ENCODE measurements at places on chromosomes 11 and 22. TPM values are rescaled to one million over a fixed set of nuclear protein-coding genes. Genes with fewer than 3 reads are reported as not detected.

Gene SLCO2B1
- total RNA-seq: under 0.01 TPM

Gene C11orf16
- not detected for total RNA-seq

Gene SFI1
- 10.0 TPM for total RNA-seq

Gene UCP3
- total RNA-seq: 0.33 TPM

Gene MAJIN
- total RNA-seq: not detected

Gene WEE1
- total RNA-seq: 24.4 TPM

Gene CHRDL2
- total RNA-seq: not detected

Gene BIK
- total RNA-seq: not detected

Gene CRYBB2
- not detected for total RNA-seq

Gene MAPK8IP2
- total RNA-seq: 0.26 TPM

Gene KRTAP5-2
- total RNA-seq: not detected

Gene KCNE3
- 10.8 TPM for total RNA-seq
